CD4-positive, alpha-beta T cell (primary cell): ENCODE measurements at places on chromosomes 3 and 15.
A peak's percentile ranks its signal among the peaks of the same experiment; 100 is the strongest.

GRCh38 chr3:170107941-170108340 is 70.1 kb downstream of the GPR160 start:
- DNase-seq: no peak

DNA sequence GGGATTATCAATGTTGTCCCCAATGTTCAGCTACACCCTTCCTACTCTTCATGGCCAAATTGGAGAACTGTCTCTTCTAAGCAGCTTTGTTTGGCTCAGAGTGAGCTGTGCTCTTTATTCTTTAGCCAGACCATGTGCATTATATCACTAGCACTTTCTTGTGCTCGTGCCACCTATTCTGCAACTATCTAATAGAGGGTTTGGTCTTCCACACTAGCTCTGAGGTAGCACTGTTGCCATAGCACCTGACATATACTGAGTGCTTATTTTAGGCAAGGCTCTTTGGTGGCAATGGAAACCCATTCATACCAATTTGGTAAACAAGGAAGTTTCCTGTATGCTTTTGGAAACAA is 394.3 kb upstream of the C2CD4B start:
- no peak for DNase-seq

GRCh38 chr3:175346573-175347356 is 487.6 kb downstream of the NAALADL2 start:
- no peak for DNase-seq

GRCh38 chr15:79682285-79682684 is 214.5 kb downstream of the MTHFS start:
- DNase-seq: no peak

- peak; percentile 21 for DNase-seq
Observed at GRCh38 chr15:63491116-63491827, 13.1 kb upstream of the USP3 start.

- no peak for DNase-seq
Observed at GRCh38 chr3:53320697-53321096, 26.6 kb downstream of the DCP1A start.

GRCh38 chr3:165839296-165840076 is 2.3 kb upstream of the BCHE start:
- DNase-seq: no peak

- no peak for DNase-seq
Observed at GRCh38 chr3:58719684-58720083, 53.1 kb upstream of the FAM3D start.

- DNase-seq: no peak
Observed at GRCh38 chr3:183560607-183561006, 5.1 kb upstream of the KLHL6 start.

DNA sequence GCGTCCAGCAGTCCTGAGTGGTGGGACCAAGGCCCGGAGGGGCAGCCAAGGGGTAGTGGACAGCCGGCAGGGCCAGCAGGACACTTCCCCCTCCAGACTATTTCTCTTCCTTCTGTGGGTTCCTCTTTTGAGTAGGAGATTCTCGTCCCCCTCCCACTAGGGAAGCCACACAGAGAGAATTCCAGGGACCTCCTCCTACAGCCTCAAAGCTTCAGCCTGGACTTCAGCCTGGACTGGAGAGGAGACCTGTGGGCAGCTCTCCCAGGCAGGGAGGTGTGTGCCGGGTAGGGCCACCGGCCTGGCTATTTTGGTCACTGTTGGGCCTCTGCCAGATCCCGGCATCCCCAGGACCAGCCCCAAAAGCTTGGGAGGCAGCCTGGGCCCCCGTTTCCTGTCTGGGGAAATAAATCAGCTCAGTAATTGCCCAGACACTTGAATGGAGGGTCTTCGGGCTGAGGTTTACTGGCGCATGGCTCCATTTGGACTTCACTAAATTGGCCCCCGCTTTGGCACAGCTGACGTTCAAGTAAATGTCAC is 1.3 kb downstream of the SLC6A6 start:
- no peak for DNase-seq

- DNase-seq: peak; percentile 14
Observed at GRCh38 chr3:161371441-161372320, at the start of gene SPTSSB. SPTSSB (minus strand) TSS chr3:161371517; CDS start chr3:161346323, 25,194 bp downstream.

GRCh38 chr15:83854950-83855707 is 201.2 kb downstream of the ADAMTSL3 start:
- no peak for DNase-seq

GRCh38 chr3:152454076-152454875 is 185.5 kb downstream of the MBNL1 start:
- DNase-seq: no peak

- no peak for DNase-seq
Observed at GRCh38 chr3:57335283-57335938, 42.9 kb upstream of the ASB14 start.

DNA sequence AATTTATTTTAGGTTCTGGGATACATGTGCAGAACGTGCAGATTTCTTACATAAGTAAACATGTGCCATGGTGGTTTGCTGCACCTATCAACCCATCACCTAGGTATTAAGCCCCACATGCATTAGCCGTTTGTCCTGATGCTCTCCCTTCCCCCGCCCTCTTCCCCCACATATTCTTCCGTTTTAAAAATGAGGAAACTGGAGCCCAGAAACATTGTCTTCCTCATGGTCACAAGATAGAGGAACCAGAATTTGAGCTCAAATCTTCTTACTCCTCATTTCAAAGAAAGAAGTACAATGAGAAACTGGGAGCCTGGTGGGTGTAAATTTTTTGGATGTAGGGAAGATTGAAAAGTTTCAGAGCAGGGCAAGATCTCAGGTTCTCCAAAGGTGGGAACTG is 56.1 kb upstream of the USP3 start:
- DNase-seq: no peak

- no peak for DNase-seq
Observed at GRCh38 chr3:107465064-107465631, 57.6 kb upstream of the BBX start.

GRCh38 chr3:95399585-95399984 is 1336.7 kb downstream of the NSUN3 start:
- no peak for DNase-seq

DNA sequence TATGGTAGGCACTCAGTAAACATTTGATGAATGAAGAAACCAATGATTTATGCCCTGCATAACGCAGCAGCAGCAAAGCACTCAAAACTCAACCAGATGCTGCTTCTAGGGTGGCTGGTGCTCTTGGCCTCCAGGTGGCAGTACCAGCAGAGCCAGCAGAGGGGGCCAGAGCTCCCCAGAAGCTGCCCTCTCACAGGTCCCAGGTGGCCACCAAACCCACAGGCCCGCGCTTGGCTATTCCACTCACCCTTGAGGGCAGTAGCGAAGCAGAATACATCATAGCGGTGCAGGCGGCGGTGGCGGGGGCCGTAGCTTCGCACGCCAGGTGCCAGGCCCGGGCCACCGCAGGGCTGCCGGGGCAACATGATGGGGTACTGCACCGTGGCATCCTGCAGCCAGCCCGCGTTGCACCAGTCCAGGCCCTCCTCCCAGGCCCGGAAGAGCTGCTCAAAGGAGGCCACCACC is 16.6 kb downstream of the HAPLN3 start:
- DNase-seq: peak; percentile 48

DNA sequence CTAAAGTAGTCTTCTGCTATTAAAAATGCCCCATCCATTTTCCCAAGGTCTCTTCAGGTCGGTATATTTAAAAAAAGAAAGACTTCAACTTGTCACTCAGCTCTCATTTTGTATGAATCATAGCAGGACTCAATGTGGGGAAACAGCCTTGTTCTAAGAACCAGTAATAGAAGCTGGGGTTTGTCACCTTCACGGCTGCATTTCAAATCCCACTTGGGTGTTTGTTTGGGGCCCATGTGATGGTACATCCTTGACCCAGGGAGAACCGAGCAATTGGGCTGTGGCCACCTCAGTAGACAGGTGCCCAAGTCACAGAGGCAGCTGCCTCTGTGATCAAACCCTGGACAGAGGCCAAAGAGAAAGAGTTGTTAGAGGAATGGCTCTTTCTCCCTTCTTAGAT is 70.3 kb upstream of the ARL8B start:
- no peak for DNase-seq

GRCh38 chr15:89835176-89835564 is 20.5 kb upstream of the ANPEP start:
- DNase-seq: no peak

- DNase-seq: no peak
Observed at GRCh38 chr3:46096781-46097180, 69.5 kb upstream of the XCR1 start.

- peak; percentile 89 for DNase-seq
Observed at GRCh38 chr15:52679232-52680040, at the start of gene ATOSA. ATOSA (minus strand) TSS chr15:52679388; CDS start chr15:52678021, 1,367 bp downstream.

- DNase-seq: no peak
Observed at GRCh38 chr15:41983221-41983620, 10.9 kb upstream of the EHD4 start.

DNA sequence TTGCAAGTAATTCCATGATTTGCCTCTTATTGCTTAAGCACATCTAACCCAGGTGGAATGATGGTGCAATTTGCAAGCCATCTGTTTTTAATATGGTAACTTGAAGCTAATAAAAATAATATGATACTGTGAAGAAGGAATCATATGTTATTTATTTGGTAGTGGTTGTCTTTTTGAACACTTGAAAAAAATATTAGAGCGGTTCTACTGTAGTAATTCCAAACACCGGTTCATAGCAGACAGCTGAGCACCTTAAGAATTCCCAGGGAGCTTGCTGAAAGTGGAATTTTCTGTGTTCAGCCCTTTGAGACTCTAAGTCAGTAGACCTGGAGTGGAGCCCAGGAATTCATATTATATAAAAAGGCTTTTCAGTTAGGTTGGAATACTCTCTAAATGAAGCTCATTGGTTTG is 687.4 kb downstream of the EDEM1 start:
- DNase-seq: no peak

- DNase-seq: no peak
Observed at GRCh38 chr15:43132830-43133429, 456 bp upstream of the TMEM62 start.

- no peak for DNase-seq
Observed at GRCh38 chr3:53850895-53851294, 4.5 kb downstream of the IL17RB start.

DNA sequence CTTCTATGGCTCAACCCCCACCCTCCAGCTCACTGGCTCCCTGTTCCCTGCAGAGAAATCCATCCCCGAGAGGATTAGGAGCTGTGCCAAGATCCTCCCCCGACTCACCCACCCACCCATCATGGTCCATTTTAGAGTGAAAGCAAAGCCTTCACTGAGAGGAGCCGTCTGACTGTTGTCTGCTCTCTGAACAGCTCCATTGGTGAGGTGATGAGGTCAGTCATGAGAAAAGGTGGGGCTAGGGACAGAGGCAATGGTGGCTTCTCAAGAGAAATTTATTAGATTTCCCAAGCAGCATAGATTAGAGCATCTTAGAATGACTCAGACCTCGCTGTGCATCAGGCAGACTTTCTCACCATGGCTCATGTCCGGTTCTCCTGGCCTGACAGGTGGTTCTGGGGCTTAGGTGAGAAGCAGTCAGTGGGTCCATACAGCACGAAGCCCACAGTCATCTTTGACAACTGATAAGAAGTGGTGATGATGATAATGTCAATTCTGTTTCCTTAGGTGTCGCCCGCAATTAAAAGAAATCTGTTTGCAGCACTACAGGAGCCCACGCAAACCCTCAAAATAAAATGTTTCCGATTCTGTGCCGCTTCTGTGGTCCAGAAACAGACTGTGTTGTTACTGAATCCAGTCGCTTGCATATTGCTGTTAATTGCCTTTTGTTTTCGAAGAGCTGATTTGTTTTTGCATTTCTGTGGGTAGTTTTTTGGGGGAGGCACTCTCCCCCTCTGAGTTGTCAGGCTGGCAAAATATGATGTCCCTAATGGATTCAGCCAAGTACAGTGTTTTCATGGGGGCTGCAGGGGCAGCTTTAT is 24.8 kb upstream of the RHO start:
- DNase-seq: no peak

DNA sequence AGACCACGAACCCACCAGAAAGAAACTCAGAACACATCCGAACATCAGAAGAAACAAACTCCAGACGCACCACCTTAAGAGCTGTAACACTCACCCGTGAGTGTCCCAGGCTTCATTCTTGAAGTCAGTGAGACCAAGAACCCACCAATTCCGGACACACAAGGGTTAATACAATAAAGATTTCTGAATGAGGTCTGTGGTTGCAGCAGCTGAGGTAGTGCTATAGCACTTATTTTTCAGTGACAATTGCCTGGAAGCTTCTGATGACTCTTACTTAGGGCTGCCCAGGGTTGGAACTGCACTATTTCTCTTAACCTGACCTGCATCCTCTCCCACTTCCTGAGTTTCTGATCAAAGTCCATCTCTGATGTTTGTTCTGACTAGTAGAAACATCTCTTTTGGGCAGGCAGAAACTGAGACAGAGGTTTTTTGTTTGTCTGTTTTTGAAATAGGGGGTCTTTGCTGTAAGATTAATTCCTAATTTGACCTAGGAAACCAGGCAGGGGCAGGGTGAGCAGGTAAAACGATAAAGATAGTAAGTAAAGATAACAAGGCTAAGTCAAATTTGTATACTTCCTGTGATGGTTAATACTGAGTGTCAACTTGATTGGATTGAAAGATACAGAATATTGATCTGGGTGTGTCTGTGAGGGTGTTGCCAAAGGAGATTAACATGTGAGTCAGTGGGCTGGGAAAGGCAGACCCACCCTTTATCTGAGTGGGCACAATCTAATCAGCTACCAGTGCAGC is 169.1 kb downstream of the GAP43 start:
- peak; percentile 47 for DNase-seq

DNA sequence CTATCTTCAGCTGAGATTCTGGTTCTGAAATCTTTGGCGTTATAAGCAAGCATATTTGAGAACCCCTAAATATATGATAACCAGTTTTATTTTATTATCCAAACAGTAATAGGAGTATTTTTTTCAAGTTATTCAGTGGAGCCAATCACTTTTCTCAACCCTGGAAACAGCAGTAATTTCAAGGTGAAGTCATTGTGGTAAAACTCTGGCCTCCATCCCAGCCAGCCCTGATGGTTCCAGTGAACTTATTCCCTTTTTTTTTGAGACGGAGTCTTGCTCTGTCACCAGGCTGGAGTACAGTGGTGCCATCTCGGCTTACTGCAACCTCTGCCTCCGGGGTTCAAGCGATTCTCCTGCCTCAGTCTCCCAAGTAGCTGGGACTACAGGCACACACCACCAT is 545.4 kb upstream of the IL12A start:
- no peak for DNase-seq
